ENCODE measurements at places on chromosomes 2 and 18. TPM values are rescaled to one million over a fixed set of nuclear protein-coding genes. Genes with fewer than 3 reads are reported as not detected.

The FBXO36 gene
- 1.9 TPM for total RNA-seq

The C1QL2 gene
- not detected for total RNA-seq

The FNDC4 gene
- total RNA-seq = 12.1 TPM

The CHMP1B gene
- total RNA-seq = 33.0 TPM

The TOGARAM2 gene
- 0.65 TPM for total RNA-seq

The ATP5F1A gene
- 189 TPM for total RNA-seq

The SERPINB13 gene
- total RNA-seq = not detected

The CNOT11 gene
- 25.0 TPM for total RNA-seq

The KCNG2 gene
- total RNA-seq = 1.1 TPM

The CCDC68 gene
- total RNA-seq = 8.3 TPM

DNA sequence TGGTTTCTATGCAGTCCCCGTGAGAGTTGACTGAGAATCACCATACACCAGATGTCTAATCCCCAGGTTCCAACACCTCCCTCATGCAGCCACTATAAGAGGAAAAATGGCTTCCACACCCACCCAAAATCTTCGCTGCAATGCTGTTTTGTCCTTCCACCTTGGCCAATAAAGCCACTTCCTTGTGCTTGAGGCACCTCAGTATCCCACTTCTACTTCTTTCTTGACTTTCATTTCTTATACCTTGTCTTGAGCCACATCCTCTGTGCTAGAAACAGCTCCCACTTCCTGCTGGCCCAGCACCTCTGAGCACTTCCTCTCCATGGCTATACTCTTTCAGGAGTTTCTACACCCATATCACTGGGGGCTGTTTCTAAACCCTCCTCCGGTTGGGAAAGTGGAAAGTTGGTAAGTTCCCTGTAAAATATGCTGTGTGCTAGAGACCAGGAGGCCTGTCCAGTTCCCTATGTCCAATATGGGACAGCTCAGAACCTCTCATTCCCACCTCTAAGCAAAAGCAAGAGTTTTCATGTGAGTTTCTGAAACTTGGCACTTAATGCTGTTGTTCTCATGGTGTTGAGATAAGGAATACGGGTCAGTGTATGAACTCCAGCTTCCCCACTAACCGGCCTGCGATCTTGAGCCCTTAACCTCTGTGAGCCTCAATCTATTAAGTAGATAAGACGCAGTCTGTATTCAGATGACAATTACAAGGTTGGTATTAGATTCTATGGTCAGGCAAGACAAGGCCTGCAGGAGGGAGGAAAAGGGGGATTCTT, 209.1 kb upstream of the ID2 start:
- H3K4me1 ChIP-seq = no peaks in the 10 kb centered on the region
- no peak overlapping the region for H3K27ac ChIP-seq
- no peaks in the 10 kb centered on the region for H3K36me3 ChIP-seq
- no peaks in the 10 kb centered on the region for H3K27me3 ChIP-seq
- no peak overlapping the region for H3K4me3 ChIP-seq

DNA sequence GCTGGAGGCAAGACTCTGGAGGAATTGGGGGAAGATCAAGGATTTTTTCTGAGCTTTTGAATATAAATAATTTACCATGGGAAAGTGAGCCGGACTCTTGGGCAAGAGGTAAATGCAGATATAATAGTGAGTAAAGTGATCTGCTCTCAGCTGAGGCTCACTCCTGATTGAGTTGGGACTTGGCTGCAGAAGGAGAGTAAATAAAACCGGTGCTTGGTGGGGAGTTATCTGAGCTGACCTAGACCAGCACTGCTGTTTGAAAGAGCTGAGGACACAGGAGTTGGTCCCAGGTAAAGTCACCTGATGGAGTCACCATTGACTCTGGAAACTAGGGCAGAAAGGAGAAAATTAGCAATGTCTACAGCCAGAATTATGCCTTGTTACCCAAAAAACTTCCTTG, 57.3 kb upstream of the LRPPRC start:
- DNase-seq = no peak
- H3K4me3 ChIP-seq = no peak overlapping the region
- no peak overlapping the region for H3K27ac ChIP-seq
- no peaks in the 10 kb centered on the region for H3K36me3 ChIP-seq
- H3K27me3 ChIP-seq = no peaks in the 10 kb centered on the region
- no peaks in the 10 kb centered on the region for H3K4me1 ChIP-seq

GRCh38 chr2:12455661-12456060, 261.1 kb upstream of the TRIB2 start:
- no peaks in the 10 kb centered on the region for H3K27me3 ChIP-seq
- no peak overlapping the region for H3K4me3 ChIP-seq
- H3K36me3 ChIP-seq = no peaks in the 10 kb centered on the region

- DNase-seq = no peak
- H3K36me3 ChIP-seq = no peaks in the 10 kb centered on the region
- no peak overlapping the region for H3K27ac ChIP-seq
- H3K4me1 ChIP-seq = no peaks in the 10 kb centered on the region
Observed at GRCh38 chr2:101193033-101193626, 41.9 kb upstream of the TBC1D8 start.

- DNase-seq = peak; percentile 43
- no peaks in the 10 kb centered on the region for H3K4me1 ChIP-seq
- no peaks in the 10 kb centered on the region for H3K27me3 ChIP-seq
- H3K36me3 ChIP-seq = no peaks in the 10 kb centered on the region
Observed at GRCh38 chr2:110678457-110679336, 834 bp upstream of the BUB1 start.

DNA sequence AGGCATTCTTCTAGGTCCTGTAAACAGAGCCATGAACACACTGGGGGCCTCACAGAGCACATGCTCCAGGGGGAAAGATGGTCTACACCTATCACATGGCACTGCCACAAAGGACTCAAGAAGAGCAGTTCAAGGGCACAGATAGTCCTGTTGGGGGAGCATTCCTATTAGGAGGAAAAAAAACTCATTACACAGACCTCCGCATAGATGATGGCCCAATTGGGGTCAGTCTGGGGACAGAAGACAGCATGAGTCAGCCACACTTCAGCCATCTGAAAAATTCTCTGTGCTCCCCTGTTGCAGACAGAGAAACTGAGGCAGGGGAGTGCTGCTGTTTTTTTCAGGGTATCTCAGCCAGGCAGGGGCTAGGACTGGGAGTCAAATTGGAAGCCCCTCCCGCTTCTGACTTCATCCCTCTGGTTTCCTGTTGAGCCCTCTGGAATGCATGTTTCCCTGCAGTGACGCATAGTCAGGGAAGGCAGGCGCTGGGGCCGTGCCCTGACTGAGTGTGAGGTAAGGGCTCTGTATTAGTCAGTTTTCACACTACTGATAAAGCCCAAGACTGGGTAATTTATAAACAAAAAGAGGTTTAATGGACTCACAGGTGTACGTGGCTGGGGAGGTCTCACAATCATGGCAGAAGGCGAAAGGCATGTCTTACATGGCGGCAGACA, 67.9 kb downstream of the RHOB start:
- no peaks in the 10 kb centered on the region for H3K4me1 ChIP-seq
- no peak overlapping the region for H3K4me3 ChIP-seq
- H3K36me3 ChIP-seq = no peaks in the 10 kb centered on the region
- H3K27ac ChIP-seq = no peak overlapping the region

DNA sequence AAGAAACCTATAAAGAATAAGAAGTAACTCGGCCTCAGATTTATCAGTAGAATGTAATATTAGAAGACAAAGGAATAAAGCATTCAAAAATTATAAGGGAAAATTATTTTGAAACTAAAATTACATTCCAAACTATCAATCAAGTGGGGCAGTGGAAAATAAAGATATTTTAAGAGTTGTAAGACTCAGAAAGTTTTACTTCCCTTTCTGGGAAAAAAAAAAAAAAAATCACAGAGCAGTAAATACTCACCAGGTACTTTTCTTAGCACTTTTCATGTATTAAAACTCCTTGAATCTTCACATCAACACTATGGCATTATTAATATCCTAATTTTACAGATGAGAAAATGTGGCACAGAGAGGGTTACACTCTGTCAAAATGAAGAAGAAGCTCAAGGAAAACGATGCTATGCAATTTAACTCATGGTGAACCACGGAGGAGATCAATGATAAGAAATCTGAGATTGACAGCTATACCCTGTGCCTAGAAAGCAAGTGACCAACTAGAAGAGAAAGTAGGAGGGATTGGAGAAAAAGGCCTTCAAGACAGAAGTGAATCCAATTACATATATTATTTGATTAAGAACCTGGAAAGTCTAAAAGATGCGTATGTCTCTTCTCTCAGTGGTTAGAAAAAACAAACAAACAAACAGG, 238.9 kb upstream of the ID2 start:
- DNase-seq = no peak
- H3K4me3 ChIP-seq = no peak overlapping the region
- H3K36me3 ChIP-seq = no peaks in the 10 kb centered on the region

DNA sequence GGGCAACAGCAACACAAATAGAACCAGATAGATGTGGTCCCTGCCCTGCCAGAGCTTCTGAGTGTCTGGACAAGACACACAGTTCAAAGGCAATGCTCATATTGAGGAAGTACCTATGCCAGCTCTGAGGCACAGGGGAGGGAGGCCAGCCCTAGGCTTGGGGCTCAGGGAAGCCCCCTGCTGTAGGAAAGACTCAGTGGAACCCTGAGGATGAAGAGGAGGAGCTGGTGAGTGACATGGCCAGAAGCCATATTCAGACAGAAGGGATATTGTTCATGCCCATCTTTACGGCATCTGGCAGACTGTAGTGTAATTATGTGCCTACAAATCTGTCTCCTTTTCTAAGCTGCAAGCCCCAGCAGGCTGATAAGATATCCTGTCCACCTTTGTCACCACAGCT, 8.8 kb downstream of the SIGLEC15 start:
- DNase-seq = no peak
- H3K27ac ChIP-seq = no peak overlapping the region
- no peaks in the 10 kb centered on the region for H3K27me3 ChIP-seq
- H3K4me3 ChIP-seq = no peak overlapping the region
- no peaks in the 10 kb centered on the region for H3K4me1 ChIP-seq

- DNase-seq = no peak
- H3K36me3 ChIP-seq = no peaks in the 10 kb centered on the region
- no peak overlapping the region for H3K4me3 ChIP-seq
- H3K27me3 ChIP-seq = peaks cover 3% of the 10 kb centered on the region
- H3K27ac ChIP-seq = no peak overlapping the region
- no peaks in the 10 kb centered on the region for H3K4me1 ChIP-seq
Observed at GRCh38 chr2:38093527-38094165, 17.7 kb upstream of the CYP1B1 start.

- DNase-seq = no peak
- no peak overlapping the region for H3K27ac ChIP-seq
- no peaks in the 10 kb centered on the region for H3K4me1 ChIP-seq
- H3K4me3 ChIP-seq = no peak overlapping the region
Observed at GRCh38 chr2:236945431-236946016, 140.2 kb upstream of the COPS8 start.

GRCh38 chr18:5110266-5110665, 86.8 kb downstream of the AKAIN1 start:
- no peak for DNase-seq
- H3K27me3 ChIP-seq = no peaks in the 10 kb centered on the region
- H3K27ac ChIP-seq = no peak overlapping the region

- H3K36me3 ChIP-seq = peaks cover 9% of the 10 kb centered on the region
- no peak overlapping the region for H3K27ac ChIP-seq
- H3K27me3 ChIP-seq = no peaks in the 10 kb centered on the region
- peaks cover 2% of the 10 kb centered on the region for H3K4me1 ChIP-seq
- H3K4me3 ChIP-seq = no peak overlapping the region
Observed at GRCh38 chr2:150470435-150470834, 17.0 kb downstream of the RND3 start.

GRCh38 chr2:20578895-20579825, 71.7 kb downstream of the HS1BP3 start:
- peak overlapping the region; percentile 66 for H3K27ac ChIP-seq
- no peak overlapping the region for H3K4me3 ChIP-seq
- no peaks in the 10 kb centered on the region for H3K27me3 ChIP-seq
- no peaks in the 10 kb centered on the region for H3K4me1 ChIP-seq

GRCh38 chr2:219433666-219434467, 776 bp upstream of the SPEG start:
- peak; percentile 75 for DNase-seq
- no peak overlapping the region for H3K27ac ChIP-seq
- H3K27me3 ChIP-seq = no peaks in the 10 kb centered on the region
- H3K36me3 ChIP-seq = no peaks in the 10 kb centered on the region
- no peak overlapping the region for H3K4me3 ChIP-seq
- H3K4me1 ChIP-seq = peaks cover 4% of the 10 kb centered on the region

DNA sequence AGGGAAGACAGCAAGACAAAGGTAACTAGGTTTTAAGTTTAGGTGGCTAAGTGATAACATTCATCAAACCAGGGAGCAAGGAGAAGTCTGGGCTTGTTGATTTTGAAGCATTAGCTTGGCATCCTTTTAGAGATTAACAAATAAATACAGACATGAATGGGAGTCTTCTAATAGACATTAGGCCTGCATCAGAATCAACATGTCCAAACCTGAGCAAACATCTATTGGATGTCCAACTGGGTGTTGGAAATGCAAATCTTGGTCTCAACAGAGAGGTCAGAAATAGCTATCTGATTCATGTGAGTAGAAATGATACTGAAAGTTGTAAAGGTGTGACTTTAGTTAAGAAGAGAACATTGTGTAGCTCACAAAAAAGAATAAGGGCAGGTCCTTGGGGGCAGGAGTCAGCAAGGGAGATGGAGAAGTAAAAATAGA, 85.5 kb upstream of the RND3 start:
- H3K27ac ChIP-seq = no peak overlapping the region
- H3K27me3 ChIP-seq = no peaks in the 10 kb centered on the region
- no peaks in the 10 kb centered on the region for H3K4me1 ChIP-seq
- DNase-seq = no peak

- no peak overlapping the region for H3K4me3 ChIP-seq
- no peaks in the 10 kb centered on the region for H3K27me3 ChIP-seq
- peak overlapping the region; percentile 0 for H3K27ac ChIP-seq
- DNase-seq = peak; percentile 50
Observed at GRCh38 chr2:121710470-121711170, 26.1 kb downstream of the NIFK start.

DNA sequence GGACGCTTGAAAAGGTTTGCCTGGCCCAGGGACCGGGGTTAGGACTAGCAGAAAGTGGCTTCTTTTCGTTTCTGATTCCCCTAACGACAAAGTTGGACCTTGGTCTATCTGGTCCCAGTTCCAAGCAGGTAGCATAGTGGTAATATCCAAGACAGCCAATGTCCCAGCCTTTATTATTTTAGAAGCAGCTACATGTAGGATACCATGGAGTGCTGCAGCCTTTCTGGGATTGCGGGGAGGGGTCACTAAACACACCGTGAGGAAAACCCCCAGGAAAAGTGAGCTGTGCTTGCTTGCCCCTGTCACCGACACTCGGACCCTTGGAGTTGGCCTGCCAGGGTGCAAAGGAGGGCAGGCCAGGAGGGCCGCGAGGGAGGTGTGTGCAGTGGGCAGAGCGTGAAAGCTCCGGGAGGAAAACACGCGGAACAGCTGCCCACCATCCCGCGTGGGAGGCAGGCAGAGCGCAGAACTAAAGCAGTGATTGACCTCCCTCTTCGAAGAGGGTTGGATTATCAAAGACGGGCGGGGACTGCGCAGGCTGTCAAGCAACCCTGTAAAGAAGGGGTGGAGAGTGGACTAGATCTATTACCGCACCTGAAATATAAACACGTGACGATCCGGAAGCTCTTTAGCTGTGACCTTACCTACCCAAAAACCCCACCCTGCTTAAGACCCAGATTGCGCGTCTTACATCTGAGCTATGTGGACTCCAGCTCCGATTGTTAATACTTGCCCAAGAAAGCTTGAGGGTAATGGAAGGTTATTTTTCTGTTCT, 624 bp upstream of the MAP4K3 start:
- H3K4me3 ChIP-seq = peak overlapping the region; percentile 96
- no peaks in the 10 kb centered on the region for H3K27me3 ChIP-seq
- DNase-seq = peak; percentile 59
- peak overlapping the region; percentile 89 for H3K27ac ChIP-seq
- no peaks in the 10 kb centered on the region for H3K36me3 ChIP-seq

All from aorta (tissue), 5 donors.